Dorsolateral prefrontal cortex (tissue), 122 donors: ENCODE measurements at places on chromosomes 12 and 14.
A peak's percentile ranks its signal among the peaks of the same experiment; 100 is the strongest.

DNA sequence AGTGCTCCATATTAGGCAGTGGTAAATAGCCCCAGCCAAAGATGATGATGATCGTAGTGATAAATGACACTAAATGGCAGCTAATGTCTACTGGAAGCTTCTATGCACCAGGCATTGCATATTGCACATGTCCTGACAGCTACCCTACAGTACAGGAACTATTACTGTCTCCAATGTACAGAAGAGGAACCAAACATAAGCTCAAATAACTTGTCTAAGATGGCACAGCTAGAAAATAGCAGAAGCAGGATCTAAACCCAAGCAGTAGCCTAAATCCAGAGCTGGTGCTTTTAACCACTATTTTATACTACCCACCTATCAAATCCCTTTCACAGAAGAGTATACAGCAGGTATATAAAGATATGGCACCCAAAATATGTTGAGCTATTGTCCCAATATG is 28.9 kb downstream of the ESR2 start:
- no peak for DNase-seq

- DNase-seq, result no peak
Observed at GRCh38 chr14:33452995-33453394, 497.9 kb downstream of the EGLN3 start.

GRCh38 chr12:95506707-95507523 is 33.0 kb downstream of the METAP2 start:
- no peak for DNase-seq

- DNase-seq, result no peak
Observed at GRCh38 chr14:81401420-81402122, 1.4 kb upstream of the STON2 start.

- peak; percentile 93 for DNase-seq
Observed at GRCh38 chr14:77988970-77989369, 181.2 kb upstream of the NRXN3 start.

DNA sequence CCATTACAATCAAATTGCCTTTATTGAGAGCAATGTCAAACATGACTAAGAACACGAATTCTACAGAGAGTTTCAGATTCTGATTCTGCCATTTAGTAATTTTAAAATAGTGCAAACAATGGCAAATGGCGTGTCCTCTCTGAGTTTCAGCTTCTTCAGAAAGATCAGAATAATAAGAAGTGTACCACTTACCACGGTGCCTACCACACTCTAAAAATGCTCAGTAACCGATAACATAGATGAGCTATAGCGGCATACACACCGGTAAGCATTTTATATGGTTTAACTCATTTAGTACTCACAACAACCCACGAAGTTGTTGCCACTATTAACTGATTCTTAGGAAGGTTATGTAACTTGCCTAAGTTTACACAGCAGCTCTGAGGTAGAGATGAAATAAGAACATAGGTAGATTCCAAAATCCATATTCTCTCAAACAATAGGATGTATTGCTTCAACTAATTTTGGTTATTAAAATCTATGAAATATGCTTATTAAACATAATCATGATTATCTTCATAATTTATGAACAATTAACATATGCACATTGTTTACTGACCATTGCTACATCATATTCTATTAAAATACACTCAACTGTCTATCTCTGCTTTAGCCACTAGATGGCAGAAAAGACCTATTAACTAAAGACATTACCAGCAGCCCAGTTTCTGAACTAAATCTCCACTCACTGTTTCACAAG is 38.3 kb downstream of the SLC6A15 start:
- no peak for DNase-seq

- DNase-seq, result no peak
Observed at GRCh38 chr14:46480817-46481216, 170.8 kb downstream of the RPL10L start.

GRCh38 chr12:40587421-40587820 is 104.8 kb upstream of the CNTN1 start:
- DNase-seq, result no peak

DNA sequence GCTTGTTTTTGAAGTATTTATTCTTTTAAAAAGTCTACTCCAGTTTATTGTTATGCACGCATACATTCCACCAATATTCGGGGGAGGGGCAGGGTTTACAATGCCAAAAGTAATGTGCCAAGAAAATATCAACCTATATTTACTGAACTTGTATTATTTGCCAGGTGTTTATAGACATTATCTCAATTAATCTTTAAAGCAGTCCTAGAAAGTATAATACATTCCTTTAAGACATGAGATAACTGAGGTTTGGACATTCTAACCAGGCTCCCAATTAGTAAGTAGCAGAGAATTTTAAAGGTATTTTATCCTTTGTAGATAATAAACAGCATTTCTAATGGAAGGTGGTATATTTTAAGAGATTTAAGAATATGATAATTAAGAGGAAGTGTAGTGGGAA is 124.5 kb upstream of the LRIG3 start:
- DNase-seq, result no peak

GRCh38 chr12:124971603-124972002 is 17.3 kb downstream of the DHX37 start:
- DNase-seq, result no peak

DNA sequence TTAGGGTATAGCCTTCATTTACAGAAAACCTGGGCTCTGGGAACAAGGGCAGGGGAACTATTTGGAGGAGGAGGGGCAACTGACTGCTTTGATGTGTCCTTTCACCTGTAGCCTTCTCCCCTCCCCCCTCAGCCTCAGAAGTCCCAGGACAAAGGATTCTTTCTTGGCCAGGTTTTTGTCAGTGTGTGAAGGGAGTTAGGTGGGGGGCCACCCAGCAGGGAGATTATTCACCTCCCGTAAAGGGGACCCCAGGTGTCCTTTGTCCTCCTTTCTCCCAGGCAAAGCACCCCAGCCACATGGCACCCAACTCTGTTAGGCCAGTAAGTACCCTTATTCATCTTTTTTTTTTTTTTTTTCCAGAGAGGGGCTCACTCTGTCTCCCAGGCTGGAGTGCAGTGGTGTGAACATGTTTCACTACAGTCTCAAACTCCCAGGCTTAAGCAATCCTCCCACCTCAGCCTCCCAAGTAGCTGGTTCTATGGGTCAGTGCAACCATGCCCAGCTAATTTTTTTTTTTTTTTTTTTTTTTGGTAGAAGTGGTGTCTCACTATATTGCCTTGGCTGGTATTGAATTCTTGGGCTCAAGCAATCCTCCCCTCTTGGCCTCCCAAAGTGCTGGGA is 723 bp upstream of the NFE2 start:
- DNase-seq, result no peak

DNA sequence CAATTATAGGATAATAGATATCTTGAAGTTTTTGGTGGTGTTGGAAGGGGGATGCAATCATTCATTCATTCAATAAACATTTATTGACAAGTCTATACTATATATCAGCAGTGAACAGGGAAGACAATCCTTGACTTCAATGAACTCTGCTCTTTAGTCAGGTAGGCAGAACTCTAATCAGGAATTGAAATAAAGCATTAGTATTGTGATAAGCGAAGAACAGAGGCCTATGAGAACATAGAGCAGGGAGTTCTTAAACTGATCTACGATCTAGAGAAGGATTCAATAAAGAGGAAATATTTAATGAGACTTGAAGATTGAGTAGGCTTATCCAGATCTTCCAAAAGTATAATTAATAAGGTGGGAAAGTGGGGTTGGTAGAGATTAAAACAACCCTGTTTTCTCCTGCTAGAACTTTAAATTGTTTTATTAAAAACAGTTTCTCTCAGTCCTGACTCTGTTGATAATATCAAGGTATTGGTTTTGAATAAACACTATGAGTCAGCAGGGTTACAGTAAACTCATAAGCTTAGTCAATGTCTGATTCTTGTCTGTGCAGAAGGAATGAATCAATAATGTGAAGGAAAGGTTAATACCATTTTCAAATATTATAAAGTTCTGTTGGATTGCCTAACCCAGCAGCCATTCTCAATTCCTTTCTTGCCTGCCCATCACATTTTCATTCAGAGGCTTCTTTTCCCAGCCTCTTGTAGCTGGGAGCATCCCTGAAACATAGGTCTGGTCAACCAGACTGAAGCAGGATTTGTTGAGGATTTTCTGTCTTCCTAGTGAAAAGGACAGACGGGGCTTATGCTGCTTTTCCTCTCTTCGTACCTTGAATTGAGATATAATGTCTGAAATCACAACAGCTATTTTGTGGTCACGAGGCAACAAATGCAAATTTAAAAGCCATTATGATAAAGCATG is 38.9 kb upstream of the KTN1 start:
- DNase-seq, result no peak

DNA sequence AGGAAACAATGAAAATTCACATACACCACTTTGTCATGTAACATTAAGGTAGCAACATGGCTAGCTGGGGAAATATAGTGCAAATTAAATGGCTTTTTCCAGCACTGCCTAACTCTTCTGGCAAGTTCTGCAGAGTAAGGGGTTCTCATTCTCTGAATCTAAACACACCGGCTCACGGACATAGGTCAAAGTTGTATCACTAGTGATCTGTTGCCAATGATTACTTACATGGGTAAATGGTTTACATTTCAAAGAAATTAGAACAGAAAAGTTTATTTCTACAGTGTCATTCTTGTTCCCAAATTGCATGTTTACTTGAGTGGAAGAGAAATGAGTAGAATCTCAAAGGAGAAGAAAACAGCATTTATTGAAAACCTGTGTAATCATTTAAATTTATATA is 381.9 kb downstream of the PRKD1 start:
- no peak for DNase-seq

- DNase-seq, result no peak
Observed at GRCh38 chr12:48973531-48973930, 2.0 kb upstream of the WNT10B start.

DNA sequence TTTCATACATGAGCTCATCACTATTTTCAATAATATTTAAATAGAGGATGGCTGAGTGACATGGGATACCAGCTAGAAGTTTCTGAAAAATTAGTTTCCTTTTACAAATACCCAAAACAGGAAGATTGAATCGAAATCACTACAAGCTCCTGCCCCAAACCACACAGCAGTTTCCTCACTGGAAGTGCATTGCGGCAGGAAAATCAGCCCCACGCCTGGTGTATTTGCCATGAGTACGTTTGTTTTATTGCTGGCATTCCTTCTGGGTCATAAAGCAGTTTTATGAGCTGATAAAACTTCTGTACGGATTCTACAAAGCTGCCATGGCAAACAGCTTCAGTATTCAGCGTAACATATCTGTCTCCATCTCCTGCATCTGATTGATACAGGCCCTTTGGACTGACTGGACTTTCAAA is 23.7 kb downstream of the CDC42BPB start:
- DNase-seq, result no peak

GRCh38 chr12:48933664-48934311 is 8.5 kb upstream of the FKBP11 start:
- no peak for DNase-seq

DNA sequence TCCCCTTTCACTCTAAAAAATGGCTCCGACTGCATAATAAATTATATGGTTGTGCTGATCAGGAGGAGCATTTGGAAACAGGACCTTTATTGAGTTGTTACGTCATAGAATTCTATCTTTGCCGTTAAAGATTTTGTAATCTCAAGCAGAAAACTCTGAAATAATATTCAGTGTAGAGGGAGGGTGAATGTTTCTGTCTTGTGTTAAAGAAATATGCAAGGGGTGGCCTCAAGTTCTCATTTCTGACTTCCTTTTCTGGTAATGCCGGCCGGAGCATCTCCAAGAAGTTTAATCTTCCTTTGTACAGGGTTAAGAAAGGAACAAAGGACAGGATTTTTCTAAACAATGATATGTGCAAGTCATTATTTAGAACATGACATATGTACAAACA is 165.1 kb downstream of the SLC38A4 start:
- DNase-seq, result no peak

- DNase-seq, result no peak
Observed at GRCh38 chr12:668090-668481, 4.8 kb upstream of the NINJ2 start.

- no peak for DNase-seq
Observed at GRCh38 chr12:103751600-103751999, 89.4 kb downstream of the NT5DC3 start.

DNA sequence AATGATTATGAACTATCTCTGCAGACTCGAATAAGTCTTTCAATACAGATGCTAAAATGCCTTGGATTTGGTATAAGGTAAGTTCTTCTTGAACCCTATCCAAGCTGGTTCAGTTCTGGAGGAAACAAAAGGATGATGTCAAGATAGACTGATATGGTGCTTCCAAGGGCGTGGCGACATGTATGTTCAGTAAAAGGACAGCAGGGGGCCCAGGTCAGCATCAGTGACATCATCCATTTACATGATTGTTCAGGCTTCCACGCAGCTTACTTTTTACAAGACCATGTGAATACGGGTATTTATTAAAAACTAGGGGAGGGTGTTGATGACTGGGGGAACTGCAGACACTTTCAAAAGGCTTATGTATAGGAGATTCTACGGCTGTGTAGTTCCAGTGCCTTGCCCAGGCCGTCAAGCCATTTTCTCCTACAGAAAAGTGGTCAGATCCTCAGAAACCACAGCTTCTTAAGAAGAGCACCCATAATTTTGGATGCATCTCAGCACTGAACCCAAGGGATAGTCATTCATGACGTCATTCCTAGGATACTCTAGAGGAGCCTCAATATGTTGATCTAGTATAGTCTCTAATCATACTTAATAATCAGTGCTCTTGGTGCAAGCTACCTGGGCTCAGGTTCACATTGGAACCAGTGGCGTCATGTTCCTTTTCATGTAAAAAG is 527.7 kb downstream of the FUT8 start:
- DNase-seq, result no peak

GRCh38 chr14:36426836-36427235 is 93.2 kb downstream of the NKX2-1 start:
- no peak for DNase-seq

GRCh38 chr12:125089626-125090025 is 24.4 kb downstream of the AACS start:
- DNase-seq, result no peak

DNA sequence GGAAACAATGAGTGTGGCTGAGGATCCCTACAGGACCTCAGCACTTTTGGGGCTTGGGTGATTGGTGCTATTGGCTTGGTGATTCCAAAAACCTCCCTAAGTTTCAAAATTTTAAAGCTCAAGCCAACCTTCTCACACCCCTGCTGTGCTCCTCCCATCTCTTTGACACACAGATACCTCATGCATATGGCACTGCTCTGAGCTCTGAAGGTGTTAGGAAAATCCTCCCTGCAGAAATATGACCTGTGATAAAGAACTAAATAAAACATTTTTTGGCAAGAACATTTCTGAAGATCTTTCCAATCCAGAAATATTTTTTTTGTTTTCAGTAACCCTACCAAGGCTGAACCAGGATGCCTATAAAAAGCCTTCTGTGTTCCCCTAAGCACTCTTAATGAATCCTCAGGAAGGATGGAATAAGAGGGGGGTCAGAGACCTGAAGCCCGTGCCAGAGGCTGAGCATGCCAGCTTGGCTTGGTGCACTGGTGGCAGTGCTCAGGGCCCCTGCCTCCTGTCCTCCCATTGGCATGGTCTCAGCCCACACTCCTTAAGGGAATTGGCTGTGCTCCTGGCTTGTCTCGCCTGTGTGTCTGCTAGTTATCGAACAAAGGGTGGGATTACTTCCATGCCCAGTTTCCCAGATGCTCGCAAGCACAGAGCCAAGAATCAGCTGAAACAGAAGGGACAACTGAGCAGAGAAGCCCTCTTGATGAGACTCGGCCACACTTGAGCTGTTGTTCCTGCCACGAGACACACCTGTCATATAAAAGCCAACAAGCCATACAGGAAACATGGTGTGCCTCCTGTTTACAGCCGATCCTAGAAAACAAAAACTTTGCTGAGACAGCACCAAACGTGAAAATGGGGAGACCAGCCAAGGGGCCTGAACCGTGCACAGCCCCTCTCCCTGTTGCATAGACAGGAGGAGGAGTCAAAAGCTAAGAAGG is 132.7 kb upstream of the EEA1 start:
- DNase-seq, result peak; percentile 62
